Fibroblast of villous mesenchyme (primary cell): ENCODE measurements at places on chromosomes 13 and 19.
A peak's percentile ranks its signal among the peaks of the same experiment; 100 is the strongest.

DNA sequence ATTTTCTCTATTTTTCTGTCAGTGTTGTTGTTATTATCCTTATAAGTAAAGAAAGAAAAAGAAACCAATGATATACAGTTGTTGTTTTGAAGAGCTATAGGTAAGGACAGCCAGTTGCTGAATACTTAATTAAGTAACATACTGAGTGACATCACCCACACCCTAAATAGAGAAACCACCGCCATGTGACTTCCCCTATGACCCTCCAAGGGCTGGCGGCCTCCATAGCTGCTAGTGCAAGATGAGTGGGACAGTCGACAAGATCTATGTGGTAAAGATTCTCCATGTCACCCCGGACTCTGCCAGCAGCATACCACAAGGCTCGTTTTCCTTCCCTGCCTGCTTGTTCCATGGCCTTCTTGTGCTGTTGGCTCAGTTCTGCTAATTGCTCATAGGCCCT, 221.1 kb downstream of the DNAJC15 start:
- DNase-seq, result no peak

GRCh38 chr19:29375429-29376119, 150.2 kb upstream of the VSTM2B start:
- DNase-seq, result no peak

- DNase-seq, result no peak
Observed at GRCh38 chr13:61180234-61180633, 235.4 kb downstream of the PCDH20 start.

DNA sequence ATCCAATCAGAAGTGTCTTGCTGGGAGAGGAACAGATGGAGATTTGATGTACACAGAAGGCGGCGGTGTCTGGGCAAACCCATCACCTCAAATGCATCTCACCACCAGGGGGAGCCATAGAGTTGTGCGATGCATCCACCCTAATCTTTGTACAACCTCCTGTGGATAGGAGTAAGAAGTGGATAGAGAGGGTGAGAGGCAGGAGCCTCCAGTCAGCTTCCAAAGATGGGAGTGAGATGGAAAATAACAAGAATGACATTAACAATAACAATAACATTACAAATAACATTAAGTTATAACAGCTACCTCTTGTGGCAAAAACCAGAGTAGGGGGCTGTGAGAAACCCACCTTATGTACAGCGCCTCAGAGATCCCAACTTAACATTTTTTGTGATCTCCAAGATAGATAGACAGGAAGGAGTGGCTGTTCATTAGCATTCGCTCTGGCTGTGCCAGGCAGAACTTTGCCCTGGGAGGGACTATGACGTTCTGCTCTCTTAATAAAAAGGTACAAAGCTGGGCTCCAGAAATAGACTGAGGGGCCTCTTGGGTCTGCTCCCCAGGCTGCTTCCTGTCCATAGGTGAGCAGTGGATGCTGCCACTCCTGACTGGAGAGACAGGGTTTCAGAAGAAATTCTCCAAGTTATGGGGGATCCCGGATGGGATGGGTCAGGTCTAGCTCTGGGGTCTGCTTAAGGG, 5.2 kb upstream of the CEACAM18 start:
- DNase-seq, result peak; percentile 61

- DNase-seq, result no peak
Observed at GRCh38 chr13:23945612-23946011, 48.3 kb upstream of the C1QTNF9B start.

DNA sequence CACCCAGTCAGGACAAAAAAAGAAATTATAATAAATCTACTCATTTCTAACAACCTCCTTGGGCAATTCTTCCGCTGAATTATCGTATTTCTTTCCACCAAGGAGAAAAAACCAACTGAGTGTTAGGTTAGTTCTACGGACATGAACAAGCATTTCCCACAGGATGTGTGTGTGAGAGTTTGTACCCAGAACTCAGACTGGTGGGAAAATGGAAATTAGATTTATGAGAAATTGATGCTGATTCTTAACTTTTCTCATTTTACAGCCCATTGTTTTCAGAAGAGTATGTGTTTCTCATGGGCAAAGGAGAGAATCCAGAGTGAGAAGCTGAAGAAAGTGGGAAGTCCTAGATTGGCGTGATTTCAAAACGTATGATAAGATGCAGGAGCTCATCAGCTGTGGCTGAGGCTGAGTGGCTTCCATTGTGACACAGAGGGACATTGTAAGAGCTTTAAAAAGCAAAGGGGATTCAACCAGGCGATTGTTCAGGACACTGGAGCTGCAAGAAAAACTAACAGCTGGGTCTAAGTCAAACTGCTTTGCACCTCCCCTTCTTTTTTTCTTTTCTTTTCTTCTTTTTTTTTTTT, 184.7 kb upstream of the ARGLU1 start:
- DNase-seq, result no peak

DNA sequence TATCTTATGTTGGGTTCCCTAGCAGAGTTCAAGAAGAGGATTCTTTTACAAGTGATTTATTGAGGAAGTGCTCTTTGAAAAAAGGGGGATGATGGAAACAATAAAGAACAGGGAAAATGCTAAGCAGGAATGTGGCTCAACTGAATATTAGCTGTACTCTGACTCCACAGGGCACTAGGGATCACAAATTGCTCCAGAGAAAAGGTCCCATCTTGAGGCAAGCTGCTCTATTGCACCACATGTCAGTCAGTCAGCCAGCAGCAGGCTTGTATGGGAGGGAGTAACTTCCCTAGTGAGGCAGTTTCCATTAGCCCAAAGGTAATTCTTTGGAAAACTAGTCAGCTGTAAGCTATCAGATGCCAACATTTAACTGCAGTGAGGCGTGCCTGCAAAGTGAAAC, 73.3 kb upstream of the FNDC3A start:
- peak; percentile 56 for DNase-seq

DNA sequence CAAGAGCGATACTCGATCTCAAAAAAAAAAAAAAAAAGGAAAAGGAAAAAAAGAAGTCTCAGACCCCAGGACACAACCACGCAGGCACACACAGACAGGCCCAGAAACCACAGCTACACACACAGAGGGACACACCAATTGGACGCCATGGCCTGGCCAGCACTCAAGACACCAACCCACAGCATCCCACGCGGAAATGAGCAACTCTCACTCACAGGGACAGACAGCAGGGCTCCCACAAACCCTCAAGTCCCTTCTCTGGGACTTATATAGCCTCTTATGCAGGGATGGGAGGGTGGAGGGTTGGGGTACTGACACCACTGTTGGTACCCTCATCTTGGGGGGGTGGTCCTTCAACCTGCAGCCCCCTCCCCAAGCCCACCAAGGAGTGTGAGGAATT, 5.9 kb downstream of the NOTCH3 start:
- peak; percentile 28 for DNase-seq

GRCh38 chr19:16586991-16587832, 15.0 kb upstream of the SLC35E1 start:
- peak; percentile 60 for DNase-seq

DNA sequence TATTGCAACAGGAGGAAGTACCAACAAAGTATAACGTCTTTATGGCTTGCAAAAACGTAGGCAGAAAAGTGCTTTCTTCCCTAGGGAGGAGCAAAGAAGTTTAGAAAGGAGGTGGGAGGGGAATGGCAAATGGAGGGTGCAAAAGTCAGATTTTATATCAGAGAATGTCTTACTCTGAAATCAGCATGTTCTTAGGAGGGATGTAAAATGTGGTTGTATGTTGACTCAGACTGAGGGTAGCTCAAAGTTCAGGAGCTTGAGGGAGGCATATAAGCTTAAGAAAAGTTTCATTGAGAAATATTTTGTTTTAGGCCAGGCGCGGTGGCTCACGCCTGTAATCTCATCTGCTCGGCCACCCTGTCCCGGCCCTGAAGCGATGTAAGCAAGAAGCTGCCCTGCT, 1.7 kb downstream of the ZNF90 start:
- DNase-seq, result peak; percentile 67

- DNase-seq, result no peak
Observed at GRCh38 chr13:25948910-25949309, 102.9 kb downstream of the SHISA2 start.

GRCh38 chr13:106083620-106084350, 451.7 kb downstream of the EFNB2 start:
- peak; percentile 57 for DNase-seq

DNA sequence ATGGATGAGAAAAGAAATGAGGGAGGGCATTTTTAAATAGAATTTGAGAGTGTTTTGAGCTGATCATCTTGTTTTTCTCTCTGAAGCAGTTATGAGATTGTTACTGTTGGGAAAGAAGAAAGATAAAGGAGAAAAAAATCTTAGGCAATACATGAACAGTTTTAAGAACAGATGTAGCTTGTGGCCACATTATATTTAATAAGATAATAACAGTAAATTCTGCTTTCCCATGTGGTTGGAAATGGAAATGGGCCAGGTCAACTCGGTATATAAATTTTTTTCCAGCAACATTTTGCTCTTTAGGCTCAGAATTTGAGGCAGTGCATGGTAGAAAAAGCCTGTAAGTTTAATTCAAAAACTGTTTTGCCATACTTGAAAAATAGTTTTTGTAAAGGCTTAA, 118.7 kb downstream of the POSTN start:
- DNase-seq, result peak; percentile 66

DNA sequence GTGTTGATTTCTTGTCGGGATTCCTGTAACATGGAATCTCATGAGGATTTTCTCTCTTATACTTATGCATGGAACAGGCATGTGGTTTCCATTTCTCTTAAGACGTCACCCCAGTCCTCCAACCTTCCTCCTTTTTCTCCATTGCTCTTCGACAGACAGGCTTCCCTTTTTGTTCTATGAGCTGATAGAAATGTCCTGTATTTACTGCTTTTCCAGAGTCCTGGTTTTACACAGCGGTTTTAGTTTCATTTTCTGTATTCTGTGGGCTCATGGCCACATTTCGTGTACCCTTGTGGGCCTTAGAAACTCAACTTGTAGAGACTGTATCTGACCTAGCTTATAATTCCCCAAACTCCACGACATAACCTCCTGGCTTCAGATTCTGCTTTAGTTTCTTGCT, 113.1 kb downstream of the PAN3 start:
- peak; percentile 11 for DNase-seq

DNA sequence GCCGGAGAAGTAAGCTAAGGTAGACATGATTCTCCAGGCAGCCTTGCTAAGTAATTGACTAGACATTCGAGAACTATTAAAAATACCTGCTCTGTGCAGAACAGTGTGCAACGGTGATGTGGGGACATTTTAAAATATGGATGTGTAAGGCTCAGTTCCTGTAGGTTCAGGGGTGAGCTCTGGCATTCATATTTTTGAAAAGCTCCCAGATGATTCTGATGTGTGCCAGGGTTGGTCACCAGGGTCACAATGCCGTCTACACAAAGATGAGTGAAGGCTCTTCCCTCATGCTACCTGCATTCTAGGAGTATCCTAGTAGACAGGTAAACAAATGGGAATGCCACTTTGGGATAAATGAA, 702 bp upstream of the EPSTI1 start:
- no peak for DNase-seq

DNA sequence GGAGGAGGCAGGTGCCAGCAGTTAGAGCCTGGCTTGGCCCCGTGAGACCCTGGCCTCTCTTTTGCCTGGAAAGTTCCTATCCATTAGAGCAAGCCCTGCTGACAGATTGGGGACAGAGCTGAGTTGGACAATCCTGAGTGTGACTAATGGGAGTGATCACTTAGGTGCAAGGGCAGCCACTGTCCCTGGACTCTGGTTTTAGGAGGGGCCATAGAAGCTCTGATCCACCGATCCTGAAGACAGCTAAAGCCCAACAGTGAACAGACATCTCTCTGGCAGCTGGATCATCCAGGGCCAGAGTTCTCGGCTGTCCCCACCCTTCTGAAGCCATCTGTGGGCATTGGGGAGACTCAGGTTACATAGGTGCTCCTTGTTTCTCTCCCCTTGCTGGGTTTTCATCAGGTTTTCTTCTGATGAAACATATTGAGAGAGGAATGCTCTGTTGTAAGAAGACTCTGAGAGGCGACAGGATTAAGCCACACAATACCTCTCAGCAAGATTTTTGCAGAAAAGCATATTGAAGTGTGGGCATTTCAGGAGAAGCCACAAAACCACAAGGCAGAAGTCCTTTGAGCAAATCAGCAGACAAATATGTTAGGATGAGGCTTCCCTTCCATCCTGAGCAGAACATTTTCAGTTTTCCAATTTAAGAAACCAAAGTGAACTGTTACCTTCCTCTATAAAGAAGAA, 288.0 kb upstream of the MAB21L1 start:
- DNase-seq, result no peak

DNA sequence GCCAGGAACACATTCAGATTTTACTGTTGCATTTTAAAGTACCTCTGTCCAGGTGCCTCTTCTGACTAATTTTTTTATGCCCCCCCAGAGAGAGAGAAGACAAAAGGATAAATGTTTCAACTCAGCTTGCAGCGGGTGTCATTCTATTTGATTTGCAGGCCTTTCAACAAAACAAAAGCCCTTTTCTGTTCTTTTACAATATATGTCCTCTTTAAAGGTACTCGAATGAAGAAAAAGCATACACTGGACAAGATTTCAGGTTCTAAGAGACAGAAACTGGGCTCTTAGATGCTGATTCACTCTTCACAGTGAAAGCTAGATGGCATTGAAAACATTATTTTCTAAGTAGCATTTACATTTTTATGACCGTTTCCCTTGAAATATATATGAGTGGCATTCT, 2.9 kb upstream of the FRY start:
- DNase-seq, result no peak

- DNase-seq, result no peak
Observed at GRCh38 chr19:24029941-24030636, 56.9 kb upstream of the ZNF254 start.

DNA sequence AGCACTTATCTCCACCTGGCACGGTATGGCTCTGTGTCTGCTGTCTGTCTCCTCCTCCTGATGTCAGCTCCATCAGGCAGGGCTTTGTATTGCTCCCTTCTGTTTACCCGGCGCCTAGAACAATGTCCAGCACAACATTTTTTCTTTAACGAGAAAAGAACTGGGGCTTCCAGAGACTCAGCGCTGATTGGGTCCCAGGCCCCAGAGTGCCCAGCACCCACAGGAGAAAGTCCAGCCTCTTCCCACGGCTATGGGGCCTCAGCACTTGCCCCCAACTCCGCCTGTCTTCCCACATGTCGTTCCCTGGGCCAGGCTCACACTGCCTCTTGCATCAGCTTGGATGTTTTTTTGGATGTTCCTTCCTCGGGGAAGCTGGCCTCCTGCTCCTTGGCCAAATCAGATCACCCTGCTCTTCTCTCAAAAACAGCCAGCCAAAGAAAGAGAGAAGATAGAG, 6.9 kb downstream of the MYPOP start:
- DNase-seq, result no peak
